Myocyte (in vitro differentiated cells): ENCODE measurements at places on chromosomes 2 and 18.

DNA sequence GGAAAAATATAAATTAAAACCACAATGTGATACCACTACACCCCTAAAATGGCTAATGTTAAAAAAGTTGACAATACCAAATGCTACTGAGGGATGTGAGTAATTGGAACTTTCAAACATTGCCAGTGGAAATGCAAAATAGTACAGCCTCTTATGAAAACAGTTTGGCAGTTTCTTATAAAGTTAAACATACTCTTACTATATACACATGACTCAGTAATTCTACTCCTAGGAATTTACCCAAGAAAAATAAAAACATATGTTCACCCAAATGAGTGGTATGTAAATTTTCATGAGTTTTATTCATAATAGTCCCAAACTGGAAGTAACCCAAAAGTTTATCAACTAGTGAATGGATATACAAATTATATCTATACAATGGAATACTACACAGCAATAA, 228.0 kb downstream of the CYP26B1 start:
- DNase-seq, result no peak

GRCh38 chr2:74576863-74577229, 22.3 kb downstream of the DOK1 start:
- DNase-seq, result peak; percentile 41

DNA sequence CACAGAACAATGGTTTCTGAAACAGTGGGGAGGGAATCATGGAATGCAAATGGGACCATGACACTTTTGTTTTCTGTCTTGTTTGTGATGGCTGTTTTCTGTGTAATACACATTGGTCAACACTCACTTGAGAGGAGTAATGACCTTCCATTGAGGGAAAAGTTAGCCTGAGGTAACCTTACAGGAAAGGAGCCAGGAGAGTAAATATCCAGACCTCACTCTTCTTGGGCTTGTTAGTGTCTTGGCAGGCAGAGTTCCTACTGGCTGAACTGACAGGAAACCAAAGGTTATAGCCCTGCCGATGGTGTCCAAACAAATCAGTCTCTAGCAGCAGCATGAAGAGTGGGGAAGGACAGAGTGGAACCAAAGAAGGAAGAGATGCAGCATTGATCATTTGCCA, 17.2 kb upstream of the RPRM start:
- no peak for DNase-seq

- no peak for DNase-seq
Measured at GRCh38 chr2:133264989-133265401, 303.3 kb downstream of the NCKAP5 start.

- DNase-seq, result no peak
Measured at GRCh38 chr2:237012577-237013267, 73.0 kb upstream of the COPS8 start.

DNA sequence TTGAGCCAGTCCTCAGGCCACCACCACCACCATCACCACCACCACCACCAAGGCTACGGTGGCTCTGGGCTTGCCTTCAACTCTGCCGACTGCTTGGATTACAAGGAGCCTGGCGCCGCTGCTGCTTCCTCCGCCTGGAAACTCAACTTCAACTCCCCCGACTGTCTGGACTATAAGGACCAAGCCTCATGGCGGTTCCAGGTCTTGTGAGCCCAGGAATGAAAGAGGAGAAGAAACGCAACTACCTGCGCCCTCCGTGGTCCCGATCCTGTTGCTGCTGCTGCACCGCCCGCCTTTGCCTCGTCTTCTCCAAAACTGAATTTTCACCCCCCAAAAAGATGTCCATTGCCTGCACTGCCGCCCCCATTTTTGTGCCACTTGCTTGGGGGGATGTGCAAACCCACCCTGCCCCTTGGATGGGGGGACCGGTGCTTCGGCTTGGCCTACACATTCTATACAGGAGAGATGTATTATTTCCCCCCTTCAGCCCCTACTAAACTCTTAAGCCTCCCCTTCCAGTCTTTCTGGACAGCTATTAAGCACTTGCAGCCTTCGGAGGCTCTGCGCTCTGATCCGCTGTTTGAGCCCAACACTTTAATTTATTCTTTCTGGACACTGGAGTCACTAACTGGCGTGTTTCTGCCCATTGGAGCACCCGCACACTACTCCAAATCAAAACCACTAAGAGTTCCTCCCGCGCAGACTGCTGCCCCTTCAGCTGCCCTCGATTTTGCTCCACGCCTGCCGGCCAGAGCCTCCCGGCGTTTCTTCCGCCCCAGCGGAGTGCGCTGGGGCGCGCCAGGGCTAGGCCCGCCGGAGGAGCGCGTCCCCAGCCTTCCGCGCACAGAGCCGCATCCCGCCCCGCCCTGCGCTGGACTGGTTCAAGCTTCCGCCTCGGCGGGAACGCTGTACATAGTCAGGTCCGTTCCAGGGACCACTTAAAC, 5.7 kb downstream of the OTX1 start:
- DNase-seq, result no peak

DNA sequence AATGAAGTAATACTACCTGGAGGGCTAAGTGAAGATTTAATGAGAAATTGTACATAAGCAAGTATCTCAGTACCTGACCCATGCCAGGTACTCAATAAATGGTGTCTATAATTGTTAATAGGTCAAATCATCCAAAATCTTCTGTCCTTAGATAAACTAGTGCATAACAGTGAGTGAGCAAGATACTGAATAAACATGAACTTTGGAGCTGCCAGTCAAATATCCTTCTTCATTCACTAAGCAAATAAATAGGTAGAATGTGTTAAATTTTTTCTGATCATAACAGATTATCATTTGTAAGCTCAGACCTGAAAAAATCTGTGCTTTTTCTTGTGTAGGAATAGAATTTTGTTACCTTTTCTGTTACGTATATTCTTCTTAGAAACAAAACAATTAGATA, 39.6 kb downstream of the RAB3GAP1 start:
- no peak for DNase-seq

DNA sequence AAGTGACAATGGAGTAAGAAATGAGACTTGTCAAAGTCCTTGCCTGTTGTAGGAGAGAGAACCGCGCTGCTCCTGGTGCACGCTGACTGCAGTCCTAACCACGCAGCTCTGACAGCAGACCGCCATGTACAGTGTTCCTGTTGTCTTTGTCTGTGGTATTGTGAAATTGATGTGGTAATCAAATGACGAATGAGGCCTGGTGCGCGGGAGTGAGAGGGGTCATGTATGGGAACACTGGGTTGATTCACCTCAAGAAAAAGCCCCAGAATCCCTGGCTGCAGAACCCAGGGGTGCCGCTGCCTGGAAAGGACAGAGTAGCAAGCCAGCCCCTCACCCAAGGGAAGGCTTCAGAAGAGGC, 64.0 kb downstream of the INPP4A start:
- DNase-seq, result no peak

DNA sequence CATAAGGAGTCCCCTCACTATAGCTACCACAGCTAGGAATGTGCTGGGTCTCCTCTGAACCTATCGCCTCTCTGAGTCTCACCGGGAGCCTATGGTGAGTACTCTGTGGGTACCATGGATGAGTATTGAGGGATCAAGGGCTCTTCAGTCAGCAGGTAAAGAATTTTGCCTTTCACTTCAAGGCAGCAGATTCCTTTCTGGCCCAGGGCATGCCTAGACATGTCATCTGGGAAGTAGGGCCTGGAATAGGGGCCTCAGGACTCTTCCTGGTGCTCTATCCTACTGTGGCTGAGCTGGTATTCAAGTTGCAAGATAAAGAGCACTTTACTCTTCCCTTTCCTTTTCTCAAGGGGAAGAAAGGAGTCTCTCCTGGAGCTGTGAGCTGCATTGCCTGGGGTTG, 85.6 kb upstream of the LHCGR start:
- no peak for DNase-seq

DNA sequence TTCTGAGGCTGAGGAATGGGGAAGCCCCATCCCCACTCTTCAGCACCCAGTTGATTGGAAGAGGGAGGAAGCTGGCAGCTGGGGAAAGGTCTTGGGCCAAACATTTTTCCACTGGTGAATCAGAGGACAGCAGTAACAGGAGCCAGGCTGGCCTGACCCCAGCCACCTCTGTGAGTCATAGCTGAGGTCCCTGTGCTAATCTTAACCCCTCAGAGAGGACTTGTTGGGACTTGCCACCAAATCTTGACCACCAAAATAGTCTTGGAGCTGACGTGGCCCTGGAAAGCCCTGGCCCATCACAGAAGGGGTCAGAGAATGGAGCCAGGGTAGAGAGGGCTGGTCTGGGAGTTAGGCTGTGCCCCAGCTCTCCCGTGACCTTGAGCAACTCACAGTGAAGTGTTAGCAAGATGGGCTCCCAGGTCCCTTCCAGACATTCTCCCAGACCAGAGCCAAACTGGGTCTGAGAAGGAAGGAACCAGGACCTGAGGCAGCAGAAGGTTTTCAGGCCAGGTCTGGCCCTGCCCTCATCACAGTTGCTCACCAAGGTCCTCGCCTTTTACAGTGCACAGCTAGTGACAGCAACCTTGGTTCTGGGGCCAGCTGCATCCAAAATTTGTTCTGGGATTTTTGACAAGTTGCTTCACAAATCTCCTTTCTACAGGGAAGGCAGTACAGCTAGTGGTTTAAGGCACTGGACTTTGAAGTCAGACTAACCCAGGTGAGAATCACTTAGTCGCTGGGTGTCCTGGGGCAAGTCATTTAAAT, 266.6 kb downstream of the CYP26B1 start:
- peak; percentile 97 for DNase-seq

- no peak for DNase-seq
Measured at GRCh38 chr2:215717501-215718381, 281.9 kb upstream of the FN1 start.

- DNase-seq, result no peak
Measured at GRCh38 chr18:66641056-66641455, 37.2 kb upstream of the CDH19 start.

DNA sequence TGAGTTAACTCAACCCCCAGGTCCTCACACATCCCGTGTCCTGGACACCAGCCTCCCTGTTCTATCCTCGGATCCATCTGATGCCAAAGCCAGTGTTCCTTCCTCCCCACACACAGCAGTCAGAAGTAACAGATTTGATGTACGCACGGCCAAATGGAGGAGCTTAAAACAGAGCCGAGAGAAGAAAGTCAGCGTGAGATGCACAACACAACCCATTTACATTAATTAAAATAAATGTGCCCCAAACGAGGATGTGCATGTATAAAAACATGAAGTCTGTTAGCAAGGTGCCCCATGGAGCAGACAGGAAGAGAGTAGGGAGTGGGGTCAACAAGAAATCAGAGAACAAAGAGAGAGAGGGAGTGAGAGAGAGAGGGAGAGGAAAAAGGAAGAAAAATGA, 191.2 kb downstream of the HAUS1 start:
- no peak for DNase-seq

DNA sequence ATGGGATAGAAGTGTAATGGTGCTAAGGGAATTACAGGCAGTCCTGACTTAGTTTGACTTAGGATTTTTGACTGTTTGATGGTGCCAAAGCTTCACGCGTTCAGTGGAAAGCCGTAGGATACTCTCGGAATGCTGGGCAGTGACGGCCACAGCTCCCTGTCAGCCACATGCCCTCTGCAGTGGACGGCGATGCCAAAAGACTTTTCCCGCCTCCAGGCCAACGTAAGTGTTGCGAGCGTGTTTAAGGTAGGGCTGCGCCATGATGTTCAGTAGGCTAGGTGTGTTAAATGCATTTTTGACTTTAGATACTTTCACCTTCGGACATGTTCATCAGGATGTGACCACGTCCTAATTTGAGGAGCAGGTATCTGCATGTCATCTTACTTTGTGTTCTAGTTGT, 63.4 kb downstream of the DCDC2C start:
- DNase-seq, result no peak

GRCh38 chr2:23495661-23496114, 110.7 kb downstream of the KLHL29 start:
- no peak for DNase-seq

DNA sequence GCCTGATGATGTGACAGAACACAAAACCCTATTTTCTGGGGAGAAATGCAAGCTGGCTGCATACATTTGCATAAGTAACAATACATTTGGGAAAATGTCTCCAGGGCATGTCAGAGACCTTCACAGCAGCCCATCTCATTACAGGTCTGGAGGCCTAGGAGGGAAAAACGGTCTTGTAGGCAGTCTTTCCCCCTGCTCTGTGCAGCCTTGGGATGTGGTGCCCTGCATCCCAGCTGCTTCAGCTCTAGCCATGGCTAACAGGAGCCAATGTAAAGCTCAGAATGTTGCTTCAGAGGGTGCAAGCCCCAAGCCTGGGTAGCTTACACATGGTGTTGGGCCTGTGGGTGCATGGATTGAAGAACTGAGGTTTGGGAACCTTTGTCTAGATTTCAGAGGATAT, 133.0 kb downstream of the CCDC178 start:
- DNase-seq, result no peak

GRCh38 chr18:36095936-36096519, 28.7 kb upstream of the RPRD1A start:
- peak; percentile 53 for DNase-seq

- DNase-seq, result no peak
Measured at GRCh38 chr18:4232656-4233055, 222.5 kb downstream of the DLGAP1 start.

DNA sequence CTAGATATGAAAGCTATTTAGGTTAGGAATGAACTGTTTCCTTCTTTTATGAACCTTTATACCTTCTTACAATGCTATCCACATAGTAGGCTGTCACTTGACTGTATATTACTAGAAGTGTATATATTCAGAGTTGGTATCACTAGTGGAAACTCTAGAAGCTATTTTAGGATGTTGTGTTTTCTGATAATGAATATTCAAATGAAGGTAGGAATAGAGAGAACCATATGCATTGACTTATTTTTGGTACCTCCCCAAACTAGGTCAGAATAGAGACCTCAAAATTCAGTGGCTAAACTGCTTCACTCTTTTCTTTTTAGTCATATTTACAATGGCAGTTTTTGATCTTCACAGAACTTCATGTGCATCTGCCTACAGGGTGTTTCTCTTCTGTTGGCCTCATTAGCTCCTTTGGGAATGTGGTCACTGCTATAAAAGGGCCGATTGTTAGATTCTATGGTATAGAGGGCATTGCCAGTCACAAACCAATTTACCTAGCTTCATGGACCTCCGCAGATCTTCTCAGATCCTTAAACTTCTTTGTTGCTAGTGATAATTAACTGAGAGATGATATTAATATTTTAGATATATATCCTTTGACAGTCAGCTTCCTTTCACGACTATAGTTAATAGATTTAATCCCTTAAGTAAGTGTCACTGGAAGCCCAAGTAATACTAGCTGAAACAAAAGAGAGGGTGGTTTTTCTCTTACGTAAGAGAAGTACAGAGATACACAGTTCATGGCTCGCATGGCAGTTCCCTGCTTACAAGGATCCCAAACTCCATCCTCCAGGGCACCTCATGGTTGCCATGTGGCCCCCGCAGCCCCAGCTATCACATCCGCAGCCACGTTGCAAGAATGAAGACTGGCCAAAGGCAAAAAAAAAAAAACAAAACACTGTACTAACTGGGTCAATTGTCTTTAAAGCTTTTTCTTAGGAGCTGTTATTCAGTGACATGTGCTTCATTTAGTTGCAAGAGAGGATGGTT, 61.0 kb downstream of the TSPYL6 start:
- DNase-seq, result no peak

GRCh38 chr2:168134485-168134884, 112.9 kb downstream of the STK39 start:
- DNase-seq, result no peak

- no peak for DNase-seq
Measured at GRCh38 chr2:24892928-24893327, 27.1 kb downstream of the ADCY3 start.

GRCh38 chr2:111011218-111011617, 109.5 kb upstream of the BCL2L11 start:
- no peak for DNase-seq

- DNase-seq, result no peak
Measured at GRCh38 chr2:43241558-43241957, 15.2 kb upstream of the ZFP36L2 start.

- DNase-seq, result no peak
Measured at GRCh38 chr2:197369228-197369932, 58.8 kb upstream of the ANKRD44 start.
